ENCODE measurements at places on chromosomes 1 and 21.

DNA sequence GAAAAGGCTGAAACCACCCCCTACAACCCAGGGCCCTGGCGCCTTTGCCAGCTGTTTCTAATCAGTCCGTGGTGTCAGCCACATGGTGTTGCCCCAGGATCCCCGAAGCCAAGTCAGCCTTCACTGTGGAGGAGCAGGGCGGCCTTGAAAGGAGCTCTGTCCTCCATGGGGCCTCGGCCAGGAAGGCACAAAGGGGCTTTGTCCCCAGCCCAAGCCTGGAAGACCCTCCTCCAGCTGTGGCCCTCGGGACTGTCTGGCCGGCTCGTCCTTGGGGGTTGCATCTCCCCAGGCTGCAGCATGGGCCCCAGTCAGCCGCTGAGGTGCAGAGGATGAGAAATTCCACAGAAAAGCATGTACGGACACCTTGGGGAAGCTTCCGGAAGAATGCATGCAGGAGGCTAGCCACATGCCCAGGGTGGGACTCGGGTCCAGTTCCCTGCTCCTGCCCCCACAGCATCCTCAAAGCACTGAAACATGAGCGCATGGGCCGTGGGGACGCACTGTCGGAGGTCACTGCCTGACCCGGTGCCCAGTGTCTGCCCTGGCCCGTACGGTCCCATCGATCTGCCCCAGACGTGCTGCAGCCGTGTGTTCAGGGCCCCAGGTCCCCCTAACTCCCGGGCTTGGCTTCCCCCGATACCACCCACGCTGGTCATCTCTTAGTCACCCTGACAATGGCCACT, 38.6 kb upstream of the POFUT2 start:
- DNase-seq: no peak

- DNase-seq: no peak
Observed at GRCh38 chr1:245997471-245998258, 509.4 kb downstream of the SMYD3 start.

DNA sequence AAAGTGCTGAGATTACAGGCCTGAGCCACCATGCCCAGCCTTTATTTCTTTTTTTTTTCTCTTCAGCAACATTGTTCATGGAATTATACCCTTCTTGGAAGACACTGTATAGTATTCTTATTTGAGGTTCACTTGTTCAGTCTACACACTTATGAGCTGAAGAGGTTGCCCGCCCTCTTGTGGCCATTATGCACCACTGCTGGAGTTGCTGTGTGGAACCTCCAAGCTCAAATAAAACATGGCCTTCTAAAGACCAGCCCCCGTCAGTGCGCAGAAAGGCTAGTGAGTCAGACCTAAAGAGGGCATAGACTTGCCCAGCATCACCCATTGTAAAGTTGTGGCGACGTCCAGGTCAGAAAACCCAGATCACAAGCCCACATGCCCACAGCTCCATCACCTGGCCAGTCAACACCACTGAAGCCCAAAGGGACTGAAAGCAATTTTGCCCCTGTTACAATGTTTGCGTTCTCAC, 20.4 kb downstream of the LURAP1 start:
- DNase-seq: no peak

DNA sequence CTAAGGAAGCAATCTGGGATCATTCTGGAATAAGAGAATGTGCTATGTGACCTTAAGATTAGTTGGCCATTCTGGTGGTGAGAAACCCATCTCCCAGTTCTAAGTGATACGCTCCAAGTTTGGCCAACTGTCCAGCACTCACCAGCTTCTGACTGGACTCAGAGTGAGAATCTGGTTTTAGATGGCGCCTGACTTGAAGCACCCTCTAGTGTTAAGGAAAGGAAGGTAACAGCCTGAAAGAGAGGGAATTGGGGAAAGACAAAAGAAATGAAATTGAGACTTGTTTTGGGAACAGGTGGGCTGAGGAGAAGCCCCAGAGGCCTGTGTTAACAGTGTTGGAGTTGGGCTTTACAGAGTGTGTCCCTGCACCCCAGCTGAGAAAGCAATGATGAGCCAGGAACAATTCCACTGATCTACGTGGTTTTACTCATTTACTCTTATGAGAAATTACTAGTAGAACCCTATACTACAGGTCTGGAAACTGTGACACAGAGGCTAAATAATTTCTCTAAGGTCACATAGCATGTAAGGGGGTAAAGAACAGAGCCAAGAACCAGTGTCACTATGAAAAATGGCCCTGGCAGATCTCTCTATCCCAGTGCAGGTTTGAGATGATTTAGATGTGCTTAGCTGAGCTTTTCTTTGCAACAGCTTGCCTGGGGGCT, 9.3 kb upstream of the FCAMR start:
- DNase-seq: no peak

GRCh38 chr1:156487862-156488261, 12.7 kb downstream of the MEF2D start:
- no peak for DNase-seq

DNA sequence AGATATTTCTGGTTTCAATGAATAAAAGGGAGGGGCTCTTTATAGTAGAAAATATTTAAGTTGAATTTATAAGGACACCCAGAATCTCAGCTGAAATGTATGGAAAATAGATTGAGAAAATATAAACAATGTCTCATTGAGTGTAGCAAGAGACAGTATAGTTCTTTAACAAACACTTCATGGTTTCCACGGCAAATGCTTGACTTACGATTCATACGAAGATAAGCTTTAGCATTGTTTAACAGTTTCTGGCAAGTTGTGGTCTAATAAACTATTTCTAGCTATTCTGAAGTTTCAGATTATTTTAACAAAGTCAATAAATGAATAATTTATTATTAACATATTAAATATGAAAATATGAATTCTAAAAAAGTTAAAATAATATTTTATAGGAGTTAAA, 1419.4 kb downstream of the KCNT2 start:
- DNase-seq: no peak

DNA sequence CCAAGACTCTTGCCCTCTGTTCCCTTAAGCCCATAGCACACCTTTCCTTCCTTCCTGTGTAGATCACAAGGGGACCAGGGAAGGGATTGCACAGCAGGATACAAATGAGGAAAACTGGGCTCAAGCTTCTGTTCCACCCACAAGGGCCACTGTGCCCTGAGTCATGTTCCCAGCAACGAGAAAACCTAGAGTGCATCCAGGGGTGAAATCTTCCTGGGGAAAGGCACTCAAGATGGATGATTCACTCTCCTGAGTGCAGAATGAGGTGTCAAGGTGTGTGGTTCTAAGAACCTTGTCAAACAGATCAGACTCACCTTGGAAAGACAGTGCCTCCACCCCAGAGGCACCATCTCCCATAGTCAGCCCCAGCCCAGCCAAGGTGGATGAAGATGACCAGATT, 40.7 kb upstream of the EYA3 start:
- no peak for DNase-seq

Data from activated T-helper 1 cell treated with Interleukin-2 at 50 U/mL for 16 hours (primary cell).